ENCODE measurements at places on chromosomes 3 and 15.

DNA sequence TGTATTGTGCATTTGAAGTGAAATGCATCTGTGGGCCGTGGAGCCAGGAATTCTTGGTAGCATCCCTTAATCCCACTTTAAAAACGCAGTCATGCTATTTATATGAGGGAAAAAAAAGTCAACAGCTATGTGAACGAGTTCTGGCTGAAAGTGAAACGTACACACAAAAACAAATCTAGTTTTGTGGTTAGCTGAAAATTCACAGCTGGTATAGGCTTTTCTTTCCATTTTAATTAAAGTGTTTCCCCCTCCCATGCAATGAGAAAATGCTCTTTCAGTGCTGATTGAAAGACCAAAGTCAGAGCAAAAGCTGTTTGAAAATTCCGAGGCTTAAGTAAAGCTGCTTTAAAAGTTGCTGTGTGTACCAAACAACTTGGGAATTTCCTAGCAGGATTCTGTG lies 297.4 kb downstream of the PLCL2 start:
- no peak for DNase-seq

DNA sequence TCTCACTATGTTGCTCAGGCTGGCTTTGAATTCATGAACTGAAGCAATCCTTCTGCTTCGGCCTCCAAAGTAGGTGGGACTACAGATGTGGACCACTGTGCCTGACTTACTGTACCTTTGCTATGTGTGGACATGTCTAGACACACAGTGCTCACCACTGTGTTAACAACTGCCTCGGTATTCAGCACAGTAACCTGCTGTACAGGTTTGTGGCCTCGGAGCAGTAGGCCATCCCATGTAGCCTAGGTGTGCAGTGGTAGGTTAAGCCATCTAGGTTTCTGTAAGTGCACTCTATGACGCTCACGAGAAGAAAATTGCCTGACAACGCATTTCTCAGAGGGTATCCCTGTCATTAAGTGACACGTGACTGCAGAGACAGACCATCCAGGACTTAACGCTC lies 70.3 kb downstream of the TAMM41 start:
- DNase-seq = no peak

- no peak for DNase-seq
Measured at GRCh38 chr15:41941644-41942415, 30.5 kb downstream of the EHD4 start.

- DNase-seq = no peak
Measured at GRCh38 chr3:69540706-69541581, 155.1 kb upstream of the FRMD4B start.

DNA sequence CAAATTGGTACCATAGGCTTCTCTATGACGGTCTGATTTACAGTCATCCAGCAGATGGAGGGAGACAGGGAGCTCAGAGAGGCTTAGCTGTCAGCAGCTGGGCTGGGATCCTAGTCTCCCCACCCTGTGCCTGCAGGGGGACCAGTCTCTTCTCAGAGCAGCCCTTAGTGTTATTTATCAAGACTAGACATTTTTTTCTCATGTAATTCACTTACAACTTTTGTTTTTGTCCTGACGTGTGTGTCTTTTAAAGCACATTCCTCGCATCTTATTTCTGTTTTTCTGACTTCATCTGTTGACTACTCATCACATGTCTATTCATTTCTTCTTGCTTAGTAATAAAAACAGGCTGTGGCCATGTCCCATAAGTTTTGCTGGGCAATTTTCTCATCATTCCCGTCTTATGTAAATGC lies 116.1 kb downstream of the KLF13 start:
- DNase-seq = no peak

GRCh38 chr3:105829229-105829628 lies 39.6 kb downstream of the CBLB start:
- DNase-seq = no peak

DNA sequence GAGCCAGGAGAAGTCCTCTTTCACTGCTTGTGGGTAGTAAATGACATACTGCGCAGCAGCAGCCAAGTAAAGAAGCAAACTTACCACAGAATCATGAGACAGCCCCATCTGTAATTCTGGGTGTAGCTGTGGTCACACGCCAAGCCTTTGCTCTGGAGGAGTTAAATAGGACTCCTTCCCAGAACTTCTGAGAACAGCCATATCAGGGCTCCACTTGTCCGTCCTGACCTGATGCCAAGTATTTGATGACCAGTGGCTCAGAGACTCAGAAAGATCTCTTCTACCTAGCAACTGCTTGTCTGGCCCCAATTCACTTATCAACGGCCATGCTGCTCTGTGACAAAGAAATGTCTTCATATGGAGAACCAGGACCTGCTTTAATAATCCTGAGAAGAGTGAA lies 20.6 kb upstream of the GOLIM4 start:
- no peak for DNase-seq

DNA sequence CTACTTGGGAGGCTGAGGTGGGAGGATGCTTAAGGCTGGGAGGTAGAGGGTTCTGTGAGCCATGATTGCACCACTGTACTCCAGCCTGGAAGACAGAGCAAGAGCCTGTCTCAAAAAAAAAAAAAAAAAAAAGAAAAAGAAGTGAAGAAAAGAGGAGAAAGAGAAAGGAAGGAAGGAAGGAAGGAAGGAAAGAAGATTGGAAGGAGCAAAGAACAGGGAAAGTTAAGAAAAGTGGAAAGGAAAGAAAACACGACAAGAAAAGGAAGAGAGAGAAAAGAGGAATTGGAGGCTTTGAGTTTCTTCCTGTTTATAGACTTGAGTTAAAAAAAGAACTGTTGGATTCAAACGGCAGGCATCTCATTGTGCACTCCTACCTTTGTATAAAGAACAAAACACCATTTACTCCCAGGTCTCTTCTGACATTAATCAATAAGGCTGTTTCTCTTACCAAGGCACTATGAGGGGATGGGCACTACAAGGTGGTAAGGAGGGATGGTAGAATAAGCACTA lies 73.5 kb downstream of the EDEM1 start:
- DNase-seq = no peak

GRCh38 chr15:65008983-65009382 lies 19.3 kb upstream of the SPG21 start:
- DNase-seq = no peak

DNA sequence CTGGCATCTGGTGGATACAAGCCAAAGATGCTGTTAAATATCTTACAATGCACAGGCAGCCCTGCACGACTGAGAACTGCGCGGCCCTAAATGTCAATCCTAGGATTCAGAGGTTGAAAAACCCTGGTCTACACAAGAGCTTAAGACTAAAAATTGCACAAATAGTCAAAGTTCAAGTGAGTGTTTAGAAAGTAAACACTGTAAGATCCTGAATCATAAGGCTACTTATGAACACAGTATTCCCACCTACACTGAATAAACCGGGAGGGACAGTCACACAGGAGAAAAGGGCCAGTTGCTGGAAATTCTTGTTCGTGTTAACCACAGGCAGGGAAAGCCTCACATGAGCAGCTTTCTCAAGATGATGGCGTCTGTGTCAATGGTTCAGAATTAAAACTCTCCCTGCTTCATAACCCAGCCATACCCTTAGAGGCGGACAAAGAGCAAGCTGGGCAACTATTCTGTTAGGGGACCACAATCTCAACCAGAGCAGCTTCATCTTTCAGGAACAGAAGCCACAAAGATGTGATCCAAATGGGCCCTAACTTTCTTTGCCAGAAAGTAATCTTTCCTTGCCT lies 37.7 kb downstream of the LRIG1 start:
- DNase-seq = no peak

DNA sequence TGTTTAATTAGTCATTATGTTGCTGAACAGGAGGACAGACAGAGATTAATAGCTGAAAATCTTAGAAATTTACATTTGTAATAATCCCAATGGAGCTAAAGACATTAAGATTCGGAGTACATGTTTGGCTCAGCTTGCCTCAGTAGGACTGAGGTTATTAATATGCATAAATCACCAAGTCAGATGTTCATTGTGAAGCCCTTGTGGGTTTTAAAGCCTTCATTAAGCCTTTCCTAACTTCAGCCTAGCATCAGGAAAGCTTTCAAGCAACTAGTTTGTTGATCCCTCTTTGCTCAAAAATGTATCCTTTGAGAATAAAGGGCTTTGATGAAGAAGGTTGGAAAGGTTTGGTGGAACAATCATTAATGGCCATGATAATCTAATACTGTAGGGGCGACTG lies 178.2 kb upstream of the CGNL1 start:
- DNase-seq = no peak

DNA sequence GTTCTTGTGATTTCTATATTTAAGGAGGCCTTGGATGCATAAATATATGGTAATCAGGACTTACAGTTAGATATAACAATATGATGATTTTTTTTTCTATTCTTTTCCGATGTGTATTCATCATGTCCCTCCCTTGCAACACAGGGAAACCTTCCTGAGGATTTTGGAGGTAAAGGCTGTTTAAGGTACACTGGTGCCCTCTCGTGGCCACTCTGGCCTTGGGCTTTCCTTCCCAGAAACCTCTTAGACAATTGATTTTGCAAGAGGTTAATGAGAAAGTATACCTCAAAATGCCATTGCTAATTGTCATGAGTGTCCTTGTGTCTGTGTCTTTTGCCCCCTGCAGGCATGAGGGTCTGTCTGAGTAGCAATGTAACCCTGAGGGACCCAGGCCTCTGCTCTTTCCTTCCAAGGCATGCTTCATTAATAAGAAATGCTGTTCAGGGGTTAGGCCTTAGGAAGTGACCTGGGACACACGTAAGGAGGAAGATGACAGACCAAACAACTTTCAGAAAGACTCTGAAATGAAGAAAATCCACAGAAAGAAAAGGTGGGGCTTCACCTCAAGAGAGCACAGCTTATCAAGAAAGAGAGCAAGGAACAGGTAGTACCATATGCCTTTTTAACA lies 70.3 kb upstream of the PPP2R3A start:
- DNase-seq = no peak

All from cortex of kidney (tissue), 1 donor.